ENCODE measurements at places on chromosomes 3 and 15.

- no peak for DNase-seq
Observed at GRCh38 chr15:85583923-85584390, 203.6 kb downstream of the AKAP13 start.

DNA sequence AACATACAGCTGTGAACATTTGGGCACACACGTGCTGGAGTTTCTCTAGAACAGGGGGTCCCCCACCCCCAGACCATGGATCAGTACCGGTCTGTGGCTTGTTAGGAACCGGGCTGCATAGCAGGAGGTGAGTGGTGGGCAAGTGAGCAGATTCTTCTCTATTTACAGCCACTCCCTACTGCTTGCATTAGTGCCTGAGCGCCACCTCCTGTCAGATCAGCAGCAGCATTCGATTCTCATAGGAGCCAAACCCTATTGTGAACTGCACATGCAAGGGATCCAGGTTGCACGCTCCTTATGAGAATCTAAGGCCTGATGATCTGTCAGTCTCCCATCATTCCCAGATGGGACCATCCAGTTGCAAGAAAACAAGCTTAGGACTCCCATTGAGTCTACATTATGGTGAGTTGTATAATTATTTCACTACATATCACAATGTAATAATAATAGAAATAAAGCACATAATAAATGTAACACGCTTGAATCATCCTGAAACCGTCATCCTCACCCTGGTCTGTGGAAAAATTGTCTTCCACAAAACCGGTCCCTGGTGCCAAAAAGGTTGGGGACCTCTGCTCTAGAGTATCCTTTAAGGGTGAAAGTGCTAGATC lies 25.8 kb downstream of the CHRM5 start:
- DNase-seq, result no peak

DNA sequence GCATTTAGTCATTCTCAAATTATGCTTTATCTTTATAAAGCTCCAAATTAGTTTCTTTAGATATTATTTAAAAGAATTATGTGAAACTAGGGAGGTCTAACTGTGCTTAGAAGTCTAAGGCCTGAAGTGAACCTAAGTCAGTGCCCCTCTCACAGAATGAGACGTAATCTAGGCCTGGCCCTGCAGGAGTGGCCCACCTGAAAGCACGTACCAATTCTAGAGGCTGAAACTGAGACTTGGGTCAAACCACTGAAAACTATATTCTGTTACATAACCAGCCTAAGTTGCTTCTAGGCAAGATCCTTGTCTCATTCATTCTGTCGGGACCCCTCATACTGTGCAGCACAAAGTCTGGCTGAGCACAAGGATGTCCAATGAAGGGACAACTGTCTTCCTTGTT lies 143.7 kb downstream of the ISL2 start:
- no peak for DNase-seq

GRCh38 chr15:67691450-67691849 lies 133.9 kb upstream of the SKOR1 start:
- no peak for DNase-seq

- no peak for DNase-seq
Observed at GRCh38 chr3:94046533-94046932, 16.2 kb downstream of the DHFR2 start.

DNA sequence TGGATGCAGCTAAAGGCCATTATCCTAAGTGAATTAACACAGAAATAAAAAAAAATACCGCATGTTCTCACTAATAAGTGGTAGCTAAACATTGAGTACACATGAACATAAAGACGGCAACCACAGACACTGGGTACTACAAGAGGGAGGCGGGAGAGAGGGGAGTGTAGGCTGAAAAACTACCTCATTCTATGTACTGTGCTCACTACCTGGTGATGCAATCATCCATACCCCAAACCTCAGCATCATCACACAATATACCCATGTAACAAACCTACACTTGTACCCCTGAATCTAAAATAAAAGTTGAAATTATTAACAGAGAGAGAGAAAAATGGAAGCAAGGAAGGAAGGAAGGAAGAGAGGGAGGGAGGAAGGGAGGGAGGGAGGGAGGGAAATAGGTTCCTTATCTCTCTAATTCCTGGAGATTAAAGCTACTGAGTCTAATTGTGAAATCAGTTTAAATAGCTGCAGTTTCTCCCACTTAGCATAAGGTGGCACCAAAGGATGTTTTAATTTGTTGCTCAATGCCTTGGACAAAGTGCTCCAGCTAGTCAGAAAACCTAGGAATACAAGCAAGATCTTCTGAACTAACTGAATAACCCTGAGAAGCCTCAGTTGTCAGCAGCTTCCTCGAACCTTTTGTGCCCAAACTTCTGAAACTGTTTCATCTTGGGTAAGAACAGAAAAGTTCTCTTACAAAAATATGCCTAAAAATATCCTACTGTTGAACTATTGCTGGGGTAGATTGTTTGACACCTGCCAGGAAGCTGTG lies 79.4 kb upstream of the ATP11B start:
- no peak for DNase-seq

DNA sequence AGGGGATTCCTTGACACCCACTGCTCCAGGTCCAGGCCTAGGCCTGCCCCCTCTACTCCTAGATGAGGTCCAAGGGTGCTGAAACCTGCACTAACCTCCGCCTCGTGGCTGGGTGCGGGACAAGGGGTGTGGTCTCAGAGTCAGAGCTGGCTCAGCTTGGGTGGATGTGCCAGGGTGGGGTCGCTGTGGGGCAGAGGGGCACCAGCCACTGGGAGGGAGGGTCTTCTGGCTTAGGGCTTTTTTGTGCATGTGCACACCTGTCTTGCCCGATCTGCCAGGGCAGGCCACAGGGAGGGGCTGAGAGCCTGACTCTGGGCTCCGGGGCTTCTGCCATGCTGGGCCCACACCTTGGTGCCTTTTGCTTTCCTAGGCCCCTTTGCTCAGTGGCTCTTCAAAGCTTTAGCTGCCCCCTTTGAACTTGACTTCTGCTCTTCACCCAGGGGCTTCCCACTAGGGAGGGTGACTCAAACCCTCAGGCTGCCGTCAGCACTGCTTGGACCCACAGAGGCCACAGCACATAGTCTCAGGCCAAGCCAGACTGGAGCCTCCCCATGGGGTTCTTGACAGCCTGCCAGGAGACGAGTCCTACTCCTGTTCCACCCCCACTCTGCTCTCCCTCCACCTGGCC lies 73.0 kb downstream of the KLF13 start:
- no peak for DNase-seq

DNA sequence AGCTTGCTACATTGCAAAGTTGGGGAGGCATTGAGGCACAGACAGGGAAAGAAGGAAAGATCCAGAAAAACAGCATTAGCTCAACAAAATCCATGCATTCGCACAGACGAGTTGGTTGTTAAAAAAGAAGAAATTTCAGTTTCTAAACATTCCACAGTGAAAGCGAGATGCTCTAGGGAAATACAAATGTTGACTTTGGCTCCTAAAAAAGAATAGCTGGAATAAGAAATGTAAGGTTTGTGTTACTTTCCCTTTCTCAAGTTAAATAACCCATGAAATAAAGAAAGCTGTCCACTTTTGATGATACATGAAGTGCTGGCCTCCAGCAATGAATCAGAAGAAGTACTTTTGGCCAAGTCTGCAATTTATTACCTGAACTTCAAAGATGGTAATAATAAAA lies 465.1 kb downstream of the ERC2 start:
- DNase-seq, result no peak

- DNase-seq, result peak; percentile 70
Observed at GRCh38 chr15:89652666-89653065, 2.6 kb downstream of the KIF7 start.

DNA sequence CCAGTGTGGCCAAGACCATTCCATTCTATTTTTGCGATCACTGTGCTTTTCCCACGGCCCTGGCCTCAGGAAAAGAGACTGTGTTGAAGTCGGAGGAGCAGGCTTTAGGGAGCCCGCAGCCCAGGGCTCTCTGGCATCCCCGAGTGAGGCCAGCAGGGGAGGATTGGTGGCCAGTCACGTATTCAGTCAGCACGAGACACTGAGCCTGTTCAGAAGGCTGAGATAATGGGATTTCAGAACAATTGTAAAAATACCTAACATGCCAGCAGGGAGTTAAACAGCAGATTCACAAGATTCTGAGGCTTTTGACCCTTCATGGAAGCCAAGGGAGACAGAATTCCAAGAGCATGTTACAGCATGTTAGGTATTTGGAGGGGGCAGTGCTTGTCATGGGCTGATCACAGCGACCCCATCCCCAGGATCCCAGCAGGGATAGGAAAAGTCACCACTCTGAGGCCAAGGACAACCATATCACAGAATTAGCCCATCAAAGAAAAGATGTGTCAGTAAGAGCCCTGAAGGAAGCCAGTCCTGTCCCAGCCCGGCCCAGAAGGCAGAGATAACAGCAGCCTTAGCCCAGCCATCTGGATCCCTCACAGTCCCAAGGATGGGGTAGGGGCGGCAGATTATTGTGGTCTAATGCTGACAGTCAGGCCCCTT lies 40.6 kb downstream of the AMOTL2 start:
- DNase-seq, result no peak

DNA sequence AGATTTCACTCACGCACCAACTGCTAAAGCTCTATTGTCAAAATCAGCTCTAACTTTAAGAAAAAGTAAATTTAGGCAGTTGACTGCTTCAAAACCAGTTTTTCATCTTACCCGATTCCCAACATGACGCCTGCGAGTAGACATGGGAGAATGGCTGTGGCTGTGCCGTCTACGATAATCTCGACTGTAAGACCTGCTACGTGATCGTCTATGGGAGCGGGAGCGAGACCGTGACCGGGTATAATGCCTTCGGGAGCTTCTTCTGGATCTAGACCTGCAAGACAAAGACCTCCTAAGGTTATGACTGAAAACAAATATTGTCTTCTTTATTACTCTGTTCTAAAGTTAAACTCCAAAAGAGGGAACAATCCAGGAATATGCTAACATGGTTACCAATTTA lies 12.5 kb downstream of the TRA2B start:
- no peak for DNase-seq

- DNase-seq, result no peak
Observed at GRCh38 chr3:59303452-59303851, 253.6 kb upstream of the CFAP20DC start.

DNA sequence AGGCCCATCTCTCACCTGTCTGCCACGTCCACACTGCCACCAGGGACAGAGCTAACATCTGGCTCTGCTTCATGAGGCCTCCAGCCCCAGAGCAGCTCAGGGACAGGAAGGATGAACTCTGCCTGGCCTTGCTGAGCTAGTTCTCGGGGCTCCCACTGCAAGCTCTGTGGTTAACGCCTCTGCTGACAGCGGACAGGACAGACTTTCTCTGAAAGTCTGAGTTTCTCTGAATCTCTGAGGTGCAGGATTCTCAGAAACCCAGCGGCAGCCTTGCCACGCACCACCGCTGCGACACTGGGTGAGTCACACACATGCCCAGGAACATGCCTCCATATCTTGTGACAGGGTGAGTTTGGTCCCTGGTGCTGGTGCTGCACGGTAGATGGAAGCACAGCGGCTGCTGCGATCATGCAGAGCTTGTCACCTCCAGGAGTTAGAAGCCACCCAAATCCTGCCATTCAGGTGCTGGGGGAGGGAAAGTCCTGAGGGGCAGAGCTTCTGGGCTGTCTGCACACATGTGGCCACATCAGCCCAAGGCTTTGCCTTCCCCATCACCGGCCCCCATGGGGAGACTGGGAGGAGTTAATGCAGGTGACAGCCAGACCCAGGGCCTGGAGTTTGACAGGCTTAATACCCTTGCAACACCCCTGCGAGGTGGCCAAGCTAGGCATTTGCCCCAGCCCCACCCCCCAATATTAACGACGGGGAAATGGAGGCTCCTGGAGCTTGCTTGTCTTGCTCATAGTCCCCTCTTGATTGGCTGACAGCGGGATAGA lies 267.0 kb downstream of the PLCL2 start:
- no peak for DNase-seq

GRCh38 chr15:50134524-50135024 lies 15.5 kb upstream of the ATP8B4 start:
- no peak for DNase-seq

GRCh38 chr3:9404680-9405079 lies 7.3 kb downstream of the SETD5 start:
- no peak for DNase-seq

- DNase-seq, result no peak
Observed at GRCh38 chr3:60010781-60011180, 961.0 kb upstream of the CFAP20DC start.

- no peak for DNase-seq
Observed at GRCh38 chr15:79724804-79725203, 172.0 kb downstream of the MTHFS start.

GRCh38 chr3:80733522-80734176 lies 965.9 kb upstream of the ROBO1 start:
- DNase-seq, result no peak

DNA sequence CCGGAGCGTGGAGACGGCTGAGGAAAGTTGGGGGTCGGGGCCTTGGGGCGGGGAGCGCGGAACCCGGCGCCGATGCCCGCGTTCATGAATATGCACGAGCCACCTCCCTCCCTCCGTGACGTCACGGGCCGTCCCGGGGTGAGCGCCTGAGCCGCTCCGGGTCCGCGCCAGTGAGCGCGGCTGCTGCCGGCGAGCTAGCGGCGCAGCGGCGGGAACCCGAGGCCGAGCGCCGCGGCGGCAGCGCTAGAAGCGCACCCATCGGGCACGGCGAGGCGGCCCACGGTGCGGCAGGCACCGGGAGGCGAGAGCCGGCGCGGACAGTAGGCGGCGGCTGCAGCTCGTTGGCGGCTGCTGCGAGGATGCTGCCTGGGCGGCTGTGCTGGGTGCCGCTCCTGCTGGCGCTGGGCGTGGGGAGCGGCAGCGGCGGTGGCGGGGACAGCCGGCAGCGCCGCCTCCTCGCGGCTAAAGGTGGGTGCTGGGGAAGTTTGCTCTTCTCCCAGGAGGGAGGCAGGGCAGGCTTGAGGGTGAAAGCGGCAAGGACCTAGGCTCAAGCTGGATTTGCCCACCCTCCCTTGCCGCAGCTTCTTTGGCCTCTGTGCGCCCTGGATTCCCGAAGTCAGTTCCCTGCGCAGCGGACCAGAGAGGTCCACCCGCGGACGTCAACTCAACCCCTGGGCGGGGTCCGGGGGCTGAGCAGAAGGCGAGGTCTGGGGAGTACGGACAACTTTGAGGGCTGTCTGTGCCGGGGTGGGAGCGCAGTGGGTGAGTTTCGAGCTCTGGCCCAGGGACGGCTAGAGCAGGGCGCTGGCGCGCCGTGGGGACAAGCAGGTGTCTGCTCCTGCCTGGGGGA lies at the start of gene CLSTN2:
TSS of gene CLSTN2 (plus strand) at position 170 of the 850 bp plus-strand sequence.
- DNase-seq, result no peak

- DNase-seq, result peak; percentile 78
Observed at GRCh38 chr3:31106204-31106603, 211.7 kb upstream of the GADL1 start.

DNA sequence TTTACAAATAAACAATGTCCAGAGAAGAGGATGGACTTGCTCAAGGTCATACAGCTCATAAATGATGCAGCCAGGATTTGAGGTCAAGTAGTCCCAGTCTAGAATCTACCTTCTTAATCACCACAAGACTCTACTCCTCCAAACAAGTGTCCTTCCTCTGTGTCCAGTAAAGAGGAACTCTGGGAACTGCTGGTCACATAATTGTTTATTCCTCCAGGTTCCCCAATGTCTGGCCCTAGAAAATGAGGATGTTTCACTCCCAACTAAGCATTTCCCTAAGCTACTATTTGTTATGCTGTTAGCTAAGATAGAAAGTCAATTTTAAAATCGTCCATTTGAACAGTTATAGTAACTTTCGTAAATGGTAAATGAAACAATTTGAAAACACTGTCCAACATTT lies 192.4 kb downstream of the FHIT start:
- DNase-seq, result no peak

- DNase-seq, result no peak
Observed at GRCh38 chr3:32553459-32553858, 17.2 kb downstream of the DYNC1LI1 start.
